Pancreas (tissue), 10 donors: ENCODE measurements at places on chromosomes 1 and 21.

DNA sequence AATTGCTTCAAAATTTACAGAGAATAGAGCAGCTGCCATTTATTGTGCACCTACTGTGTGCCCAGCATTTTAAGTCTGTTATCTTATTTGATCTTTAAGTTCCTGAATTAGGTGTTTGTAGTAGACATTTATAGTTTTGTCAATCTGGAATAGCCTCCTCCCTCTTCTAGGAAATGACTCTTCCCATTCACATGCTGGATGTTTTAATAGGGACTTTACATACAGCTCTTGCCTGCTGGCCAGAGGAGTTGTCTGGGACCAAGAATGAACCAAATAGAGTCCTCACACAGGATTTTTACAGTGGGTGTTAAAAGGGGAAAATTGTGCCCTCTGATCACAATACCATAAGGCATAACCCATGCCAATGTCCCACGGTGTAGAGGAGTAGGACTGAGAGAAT, 367.1 kb downstream of the PDE4B start:
- no peak overlapping the region for H3K27ac ChIP-seq
- no peaks in the 10 kb centered on the region for H3K36me3 ChIP-seq
- no peak for DNase-seq
- no peaks in the 10 kb centered on the region for H3K4me1 ChIP-seq
- H3K4me3 ChIP-seq = no peak overlapping the region

- no peaks in the 10 kb centered on the region for H3K27me3 ChIP-seq
- H3K27ac ChIP-seq = no peak overlapping the region
- DNase-seq = no peak
- no peaks in the 10 kb centered on the region for H3K36me3 ChIP-seq
- H3K4me3 ChIP-seq = no peak overlapping the region
- H3K4me1 ChIP-seq = peaks cover 14% of the 10 kb centered on the region
Measured at GRCh38 chr1:115671176-115671934, 29.6 kb downstream of the VANGL1 start.

GRCh38 chr1:118204105-118204504, 19.1 kb upstream of the SPAG17 start:
- no peak for DNase-seq
- H3K36me3 ChIP-seq = no peaks in the 10 kb centered on the region
- H3K27ac ChIP-seq = no peak overlapping the region
- no peak overlapping the region for H3K4me3 ChIP-seq
- no peaks in the 10 kb centered on the region for H3K4me1 ChIP-seq

DNA sequence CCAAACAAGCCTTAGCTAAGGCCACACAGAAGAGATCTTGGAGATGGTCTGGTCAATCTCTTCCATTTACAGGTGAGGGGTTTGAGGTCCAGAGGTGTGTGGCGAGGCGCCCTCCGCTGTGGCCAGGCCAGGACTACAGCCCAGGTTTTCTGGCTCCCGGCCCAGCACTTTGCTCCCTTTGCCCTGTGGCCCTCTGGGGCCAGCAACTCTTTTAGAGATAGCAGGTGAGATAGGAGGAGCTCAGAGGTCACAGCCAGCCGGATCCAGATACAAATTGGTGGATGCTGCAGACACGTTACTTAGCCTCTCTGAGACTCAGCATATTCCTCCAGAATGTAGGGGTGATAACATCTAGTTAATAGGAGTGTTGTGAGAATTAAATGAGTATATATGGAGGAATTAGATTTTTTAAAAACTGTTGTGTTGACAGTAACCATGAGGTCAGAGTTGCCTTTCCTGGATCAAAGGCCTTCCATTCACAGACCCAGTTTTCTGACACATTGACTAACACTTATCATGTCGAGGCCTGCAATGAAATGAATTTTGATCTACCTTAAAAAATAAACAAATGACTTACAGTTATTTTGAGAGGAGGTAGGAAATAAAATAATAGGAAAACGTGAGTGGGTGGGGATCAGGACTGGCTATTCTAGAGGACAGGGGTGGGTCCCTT, 16.6 kb downstream of the TEX35 start:
- DNase-seq = no peak
- H3K4me3 ChIP-seq = no peak overlapping the region
- no peaks in the 10 kb centered on the region for H3K36me3 ChIP-seq
- no peaks in the 10 kb centered on the region for H3K4me1 ChIP-seq

DNA sequence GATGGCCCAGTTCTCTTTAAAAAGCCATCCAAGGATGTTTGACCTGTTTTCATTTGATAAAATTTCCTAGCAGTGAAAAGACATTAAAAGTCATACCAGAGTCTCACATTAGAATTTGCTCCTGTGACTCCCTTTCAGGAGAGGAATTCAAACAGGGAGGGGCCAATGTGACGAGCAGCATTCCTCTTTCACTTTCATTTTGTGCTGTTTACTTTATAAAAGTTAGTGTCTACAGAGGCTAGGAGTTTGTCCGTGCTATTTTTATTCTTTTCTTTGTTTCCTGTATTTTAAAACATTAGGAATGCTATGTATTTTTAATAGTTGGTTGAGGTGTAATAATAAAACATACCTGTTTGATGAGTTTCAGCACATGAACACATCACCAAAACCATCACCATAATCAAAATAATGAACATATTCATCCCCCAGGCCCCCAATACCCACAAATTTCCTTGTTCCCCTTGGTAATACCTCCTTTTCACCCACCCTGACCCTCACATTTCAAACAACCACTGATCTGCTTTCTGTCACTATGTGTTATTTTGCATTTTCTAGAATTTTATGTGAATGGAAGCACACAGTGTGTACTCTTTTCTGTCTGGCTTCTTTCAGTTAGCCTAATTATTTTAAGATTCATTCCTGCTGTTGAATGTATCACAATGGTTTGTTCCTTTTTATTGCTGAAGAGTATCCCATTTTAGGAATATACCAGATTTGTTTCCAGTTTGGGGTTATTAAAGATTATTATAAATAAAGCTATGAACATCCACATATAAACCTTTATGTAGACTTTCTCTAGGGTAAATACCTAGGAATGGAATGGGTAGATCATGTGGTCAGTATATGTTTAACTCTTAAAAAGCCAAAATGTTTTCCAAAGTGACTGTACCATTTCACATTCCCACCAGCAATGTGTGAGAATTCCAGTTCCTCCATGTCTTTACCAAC, 129.5 kb downstream of the TENT5C start:
- peak overlapping the region; percentile 42 for H3K27ac ChIP-seq
- DNase-seq = no peak
- H3K27me3 ChIP-seq = no peaks in the 10 kb centered on the region
- H3K36me3 ChIP-seq = no peaks in the 10 kb centered on the region
- H3K4me1 ChIP-seq = peaks cover 12% of the 10 kb centered on the region

GRCh38 chr1:151026460-151026859, 9.9 kb upstream of the BNIPL start:
- no peak for DNase-seq
- no peaks in the 10 kb centered on the region for H3K27me3 ChIP-seq
- H3K4me3 ChIP-seq = no peak overlapping the region
- no peaks in the 10 kb centered on the region for H3K4me1 ChIP-seq
- H3K36me3 ChIP-seq = peaks cover 37% of the 10 kb centered on the region
